ENCODE measurements at places on chromosomes 3 and 15. TPM values are rescaled to one million over a fixed set of nuclear protein-coding genes. Genes with fewer than 3 reads are reported as not detected.

Gene ZBED2
- not detected for total RNA-seq

DNA sequence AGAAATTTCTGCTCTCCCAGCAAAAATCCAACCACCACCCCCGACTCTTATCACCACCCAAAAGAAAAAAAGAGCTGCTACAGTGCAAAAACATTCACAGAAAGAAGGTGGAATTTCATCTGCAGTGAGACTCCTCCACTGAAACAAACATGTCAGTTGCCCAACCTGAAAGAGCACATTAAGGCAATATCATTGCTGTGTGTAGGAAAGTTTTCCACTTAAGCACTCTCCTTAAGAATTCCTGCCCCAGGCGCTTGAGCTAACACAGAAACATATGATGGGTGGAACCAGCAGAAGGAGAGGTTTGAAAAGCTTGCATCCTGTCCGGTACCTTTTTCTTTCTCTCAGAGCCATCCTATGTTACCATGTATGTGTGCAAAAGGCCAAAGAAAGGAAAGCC is 200.8 kb upstream of the GADL1 start:
- no peak for DNase-seq

Gene LYZL4
- not detected for total RNA-seq

Gene IGSF11
- total RNA-seq, result not detected

DNA sequence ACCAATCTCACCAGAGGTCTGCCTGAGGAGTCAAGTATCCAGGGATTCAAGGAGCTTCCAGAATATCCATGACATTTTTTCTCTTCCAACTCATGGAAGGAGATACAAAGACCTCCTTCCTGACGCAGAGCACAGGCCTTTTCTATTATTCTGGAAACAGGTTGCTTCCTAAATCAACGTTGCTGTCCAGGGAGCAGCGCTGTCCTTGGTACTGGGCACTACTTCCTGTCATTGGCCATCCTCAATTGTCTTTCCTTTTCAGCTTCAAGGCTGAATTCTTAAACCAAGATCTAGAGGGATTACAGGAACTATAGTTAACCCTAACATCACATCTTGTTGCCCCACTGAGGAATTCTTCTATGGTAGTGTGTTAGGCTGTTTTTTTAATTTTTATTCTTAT is 50.4 kb upstream of the TBC1D21 start:
- DNase-seq, result peak; percentile 32

Gene TGM4
- total RNA-seq, result not detected

DNA sequence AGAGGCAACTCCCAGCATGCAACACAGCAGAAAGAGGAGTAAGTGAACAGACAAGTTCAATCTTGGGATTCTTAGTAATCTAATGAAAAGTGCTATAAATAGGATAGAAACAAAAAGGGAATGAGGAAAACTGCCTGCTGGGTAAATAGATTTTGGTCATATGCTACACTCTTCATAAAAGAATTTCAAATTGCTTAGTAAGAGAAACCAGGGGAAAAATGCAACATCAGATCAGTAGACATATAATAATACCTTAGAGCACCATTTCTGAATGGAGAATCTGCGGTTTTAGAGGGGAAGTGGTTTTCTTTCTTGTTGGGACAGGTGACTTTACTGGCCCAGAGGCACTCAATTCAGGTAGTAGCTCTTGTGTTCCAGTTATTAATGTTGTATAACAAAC is 13.4 kb upstream of the TBC1D5 start:
- DNase-seq, result no peak

DNA sequence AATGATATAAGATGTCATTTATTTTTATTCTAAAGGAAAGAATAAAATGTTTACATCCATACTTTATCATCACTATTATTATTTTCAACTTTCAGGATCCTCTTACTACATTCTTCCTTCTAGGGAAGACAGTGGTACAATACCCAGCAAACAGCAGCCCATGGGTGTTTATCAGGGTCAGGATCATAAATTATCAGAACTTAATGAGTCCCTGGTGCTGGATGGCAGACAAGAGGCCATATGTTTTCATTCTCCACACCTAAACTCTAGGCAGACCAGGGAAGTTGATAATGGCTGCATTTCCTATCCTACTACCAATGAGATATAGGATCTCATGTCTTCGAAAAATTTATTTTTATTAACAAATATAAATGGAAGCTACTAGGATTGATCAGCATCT is 127.7 kb downstream of the SAMMSON start:
- no peak for DNase-seq

- no peak for DNase-seq
Measured at GRCh38 chr3:194787650-194788049, 102.0 kb downstream of the FAM43A start.

Gene FHIT
- 2.2 TPM for total RNA-seq

Gene DUOX2
- not detected for total RNA-seq

Gene CFAP20DC
- 1.7 TPM for total RNA-seq

DNA sequence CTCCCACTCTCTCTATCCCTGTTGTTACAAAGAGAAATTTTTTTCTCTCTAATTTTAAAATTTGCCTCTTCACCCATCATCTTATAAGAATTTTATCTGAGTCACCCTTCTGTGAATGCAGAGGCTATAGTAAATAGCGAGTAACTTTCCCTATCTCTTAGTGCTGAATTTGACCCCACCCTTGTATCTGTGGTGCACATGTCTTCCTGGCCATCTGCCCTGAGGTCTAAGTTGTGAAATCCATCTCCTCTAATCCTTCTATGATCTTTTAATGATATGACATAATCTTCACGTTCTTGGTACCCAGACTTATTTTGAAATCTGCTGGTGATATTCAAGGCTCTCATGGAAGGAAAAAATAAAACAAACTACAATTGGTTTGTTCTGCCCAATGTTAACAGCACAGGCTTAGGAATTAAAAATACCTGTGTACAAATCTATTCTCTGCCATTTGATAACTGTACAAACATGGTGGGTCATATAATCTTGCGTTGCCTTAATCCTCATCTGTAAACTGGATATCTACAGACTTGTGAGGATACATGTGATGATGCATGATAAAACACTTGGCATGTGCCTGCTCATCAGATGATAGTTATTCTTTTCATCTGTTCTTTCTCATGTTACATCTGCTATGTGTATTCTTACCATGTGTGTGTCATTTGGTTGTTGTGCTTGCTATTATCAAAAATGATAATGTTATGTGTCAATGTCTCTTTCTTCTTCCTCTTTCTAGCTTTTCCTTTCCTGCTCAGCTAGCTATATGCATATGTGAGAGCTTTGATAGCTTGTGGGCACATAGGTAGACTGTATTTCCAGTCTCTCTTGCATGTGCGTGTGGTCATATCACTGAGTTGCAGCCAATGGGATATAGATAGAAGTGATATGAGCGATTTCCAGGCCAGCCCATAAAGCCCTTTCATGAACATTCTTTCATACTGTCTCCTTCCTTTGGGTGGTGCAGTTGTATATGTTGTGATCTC is 13.7 kb upstream of the CCR3 start:
- peak; percentile 95 for DNase-seq

GRCh38 chr15:69807721-69808120 is 290.0 kb downstream of the TLE3 start:
- DNase-seq, result peak; percentile 67

DNA sequence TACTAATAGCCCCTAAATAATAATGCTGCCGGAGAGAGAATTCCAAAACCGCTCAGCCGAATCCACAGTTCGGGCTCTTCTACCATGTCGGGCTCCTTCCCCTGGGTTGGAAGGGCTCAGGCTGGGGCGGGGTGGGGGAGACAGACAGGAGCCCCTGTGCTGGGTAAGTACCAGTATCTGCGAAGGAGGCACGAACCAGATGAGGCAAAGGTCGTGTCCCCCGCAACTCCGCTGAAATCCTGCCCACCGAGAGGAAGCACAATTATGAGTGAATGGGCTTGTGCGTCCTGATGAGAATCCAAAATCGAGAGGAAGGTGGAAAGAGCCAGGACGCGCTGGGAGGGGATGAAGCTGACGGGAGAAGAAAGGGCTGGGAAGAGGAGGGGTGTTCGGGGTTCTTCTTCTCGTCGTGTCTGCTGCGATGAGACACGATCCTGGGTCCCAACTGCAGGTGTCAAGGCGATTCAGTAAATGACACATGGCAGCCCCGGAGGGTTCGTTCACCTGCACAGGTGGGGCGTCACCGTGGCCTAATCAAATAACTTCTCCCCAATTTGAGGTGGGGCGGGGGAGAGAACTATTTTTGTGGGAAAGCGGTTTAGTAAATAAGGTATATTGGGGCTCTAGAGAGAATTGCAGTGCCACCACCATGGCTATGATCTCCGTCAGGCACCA is 707 bp upstream of the FAM81A start:
- DNase-seq, result no peak

Gene ALPK3
- 0.86 TPM for total RNA-seq

- DNase-seq, result no peak
Measured at GRCh38 chr3:192060160-192060781, 599.3 kb downstream of the PYDC2 start.

DNA sequence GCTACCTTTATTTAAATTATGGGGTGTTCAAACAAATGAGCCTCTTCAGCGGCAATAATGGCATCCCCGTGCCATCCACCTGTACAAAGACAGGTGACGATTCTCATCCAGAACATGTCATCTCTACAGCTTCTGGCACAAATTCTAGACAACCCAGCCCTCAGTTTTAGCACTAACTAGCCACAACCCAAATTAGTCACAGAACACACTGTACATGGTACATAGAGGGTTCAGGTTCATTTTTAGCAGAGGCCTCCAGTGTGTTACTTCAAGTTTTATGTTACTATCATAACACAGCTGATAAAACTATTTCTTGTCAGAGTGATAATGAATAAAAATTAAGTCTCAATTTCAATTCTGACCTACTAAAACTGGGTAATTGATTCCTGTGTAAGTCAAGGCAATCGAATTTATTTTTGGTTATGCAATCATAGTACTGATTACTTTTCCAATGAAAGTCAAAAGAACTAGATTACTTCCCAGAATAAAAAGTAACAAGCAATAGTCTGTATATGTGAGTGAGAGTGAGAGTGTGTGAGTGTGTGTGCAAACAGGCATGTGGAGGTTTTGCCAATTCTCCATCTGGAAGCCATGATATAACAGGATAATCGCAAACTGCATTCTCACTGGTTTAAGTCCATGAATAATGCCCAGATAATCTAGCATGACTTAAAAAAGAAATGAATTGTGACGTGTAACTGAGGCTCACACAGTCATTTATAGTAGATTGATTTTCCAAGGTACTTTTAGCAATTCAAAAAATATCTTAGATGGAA is 37.4 kb downstream of the SHQ1 start:
- no peak for DNase-seq

GRCh38 chr3:5543047-5543446 is 355.5 kb downstream of the EDEM1 start:
- DNase-seq, result no peak

Gene ISLR
- total RNA-seq, result 73.8 TPM

GRCh38 chr15:60371175-60372051 is 26.4 kb downstream of the ANXA2 start:
- DNase-seq, result peak; percentile 97

- no peak for DNase-seq
Measured at GRCh38 chr3:183924543-183924942, 39.9 kb upstream of the PARL start.

GRCh38 chr15:29785642-29786041 is 36.6 kb downstream of the TJP1 start:
- no peak for DNase-seq

Gene PLSCR5
- total RNA-seq, result not detected

- DNase-seq, result peak; percentile 55
Measured at GRCh38 chr3:69443457-69443920, 57.6 kb upstream of the FRMD4B start.

Gene GRK7
- total RNA-seq, result not detected

Gene ADGRG7
- total RNA-seq, result not detected

Gene DUOXA1
- not detected for total RNA-seq

DNA sequence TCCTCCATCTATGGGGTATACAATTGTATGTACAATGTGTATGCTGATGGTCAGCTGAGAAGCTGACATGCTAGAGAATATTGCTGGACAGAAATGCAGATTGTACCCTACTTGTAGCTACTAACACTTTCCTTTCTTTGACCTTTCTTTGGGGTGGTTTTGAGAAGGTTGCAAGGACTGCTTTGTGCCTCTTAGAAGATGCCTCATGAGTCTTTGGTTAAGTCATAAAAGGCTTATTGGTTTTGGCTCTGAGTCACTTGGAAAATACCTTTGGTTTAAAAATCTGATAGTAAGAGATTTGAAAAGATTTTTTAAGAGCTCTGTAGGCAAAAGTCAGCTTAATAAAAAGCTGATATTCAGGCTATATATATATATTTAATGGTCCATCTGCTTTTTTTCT is 71.5 kb downstream of the ZMAT3 start:
- DNase-seq, result peak; percentile 43

DNA sequence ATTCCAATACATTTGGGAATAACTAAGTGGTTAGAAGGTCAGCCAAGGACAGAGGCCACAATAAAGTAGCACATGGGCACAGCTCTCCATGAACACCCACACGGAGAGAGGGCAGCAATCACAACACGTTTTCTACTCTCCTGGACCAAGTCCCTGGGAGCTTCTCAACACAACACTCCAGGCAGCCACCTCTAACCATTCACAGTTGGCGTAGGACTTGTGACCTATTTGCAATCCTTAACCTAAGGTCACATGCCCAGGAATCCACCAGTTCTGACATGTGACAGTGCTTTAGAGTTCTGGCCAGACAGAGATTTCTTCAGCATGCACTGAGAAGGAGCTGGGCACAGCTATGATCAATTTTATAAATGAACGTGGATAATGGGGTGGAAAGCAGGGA is 280.8 kb downstream of the SHQ1 start:
- DNase-seq, result no peak

- no peak for DNase-seq
Measured at GRCh38 chr15:25772500-25772899, 90.6 kb downstream of the ATP10A start.

DNA sequence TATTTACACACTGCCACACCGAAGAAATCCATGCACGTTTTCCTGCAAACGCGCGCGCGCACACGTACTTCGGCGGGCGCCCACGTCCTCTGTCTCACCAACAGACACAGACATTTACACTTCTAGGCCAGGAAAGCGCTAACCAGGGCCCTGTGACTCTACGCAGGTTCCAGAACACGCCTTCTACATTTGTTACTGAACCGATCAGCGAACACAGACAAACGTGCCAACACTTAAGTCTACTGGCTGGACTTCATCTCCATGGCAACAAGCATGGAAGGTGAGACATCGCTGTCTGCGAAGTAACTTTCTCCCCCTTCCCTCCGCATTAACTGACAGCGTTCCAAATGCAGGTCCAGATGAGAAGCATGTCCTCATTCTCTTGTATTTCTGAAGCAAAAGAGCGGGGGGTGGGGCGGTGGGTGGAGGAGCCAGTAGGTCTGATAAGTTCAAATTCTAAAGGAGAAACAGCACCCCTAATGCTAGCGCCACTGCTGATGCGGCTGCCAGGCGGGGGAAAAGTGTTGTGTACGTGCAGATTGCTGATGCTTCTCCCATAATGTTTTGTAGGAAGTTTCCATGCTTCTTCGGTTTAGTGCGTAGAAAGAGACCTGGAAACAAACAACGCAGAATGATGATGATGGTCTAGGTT is at the start of gene CTXN2:
TSS of gene CTXN2 (plus strand) at position 92 of the 652 bp plus-strand sequence. CDS start 9,636 bp downstream, outside the sequence.
- DNase-seq, result no peak

GRCh38 chr15:50828610-50829206 is 63.2 kb upstream of the SPPL2A start:
- DNase-seq, result peak; percentile 92

Gene SETMAR
- total RNA-seq, result 11.3 TPM

Gene CCDC54
- not detected for total RNA-seq

Gene ATP13A5
- total RNA-seq, result not detected

GRCh38 chr3:140723576-140723975 is 45.7 kb downstream of the TRIM42 start:
- no peak for DNase-seq

Gene RPL15
- 1,935 TPM for total RNA-seq

Data from fibroblast of villous mesenchyme (primary cell).